ENCODE measurements at places on chromosomes 6 and 20.

DNA sequence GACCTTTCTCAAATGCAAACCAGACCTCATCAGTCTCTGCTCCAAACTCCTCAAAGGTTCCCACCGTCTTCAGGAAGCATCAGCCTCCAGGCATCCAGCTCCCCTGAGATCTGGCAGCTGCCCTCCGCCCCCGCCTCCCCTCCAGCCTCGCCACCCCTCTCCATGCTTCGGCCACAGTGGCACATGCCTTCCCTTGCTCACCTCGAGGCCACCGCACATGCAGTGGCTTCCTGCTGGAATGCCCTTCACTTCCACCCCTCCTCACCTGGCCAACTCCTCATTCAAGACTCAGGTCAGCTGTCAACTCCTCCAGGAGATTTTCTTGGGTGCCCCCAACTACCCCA lies 13.4 kb downstream of the KIAA1755 start:
- DNase-seq, result no peak

DNA sequence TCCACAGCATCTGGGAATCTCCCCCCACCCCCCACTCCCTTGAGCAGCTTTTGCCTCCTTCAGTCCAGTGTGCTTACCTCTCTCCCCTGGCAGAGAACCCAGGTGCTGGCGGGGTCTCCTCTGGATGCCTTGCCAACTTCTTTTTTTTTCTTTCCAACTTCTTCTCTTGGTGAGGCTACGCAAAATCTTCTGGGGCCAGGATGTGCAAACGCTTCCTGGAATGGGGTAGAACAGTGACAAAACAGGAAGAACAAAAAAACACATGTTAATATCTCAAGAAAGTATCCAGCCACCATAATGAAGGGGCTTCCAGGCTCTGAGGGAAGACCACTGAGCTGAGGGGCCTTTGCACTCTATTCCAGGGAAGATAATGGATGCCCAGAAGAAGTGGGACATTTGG lies 53.9 kb upstream of the DDR1 start:
- DNase-seq, result no peak

GRCh38 chr6:144482142-144482541 lies 197.0 kb downstream of the UTRN start:
- peak; percentile 15 for DNase-seq

DNA sequence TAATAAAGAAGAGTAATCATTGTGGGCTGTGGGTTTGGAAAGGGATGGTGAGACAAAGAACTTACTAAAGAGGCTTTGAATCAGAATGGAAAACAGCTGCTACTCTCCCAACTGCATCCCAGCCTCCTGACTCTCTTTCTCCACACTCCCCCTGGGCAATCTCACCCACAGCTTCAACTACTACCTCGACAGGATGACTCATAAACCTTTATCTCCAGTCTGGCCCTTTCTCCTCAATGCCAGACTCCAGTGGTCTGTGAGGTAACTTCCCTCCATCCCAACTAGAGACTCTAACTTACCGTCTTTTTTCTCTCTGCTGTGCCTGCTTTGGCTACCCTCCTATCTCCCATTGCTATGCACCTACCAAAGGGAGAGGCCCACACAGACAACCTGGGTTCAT lies 135.3 kb upstream of the RREB1 start:
- no peak for DNase-seq

- DNase-seq, result no peak
Observed at GRCh38 chr6:163789199-163789810, 374.8 kb downstream of the QKI start.

DNA sequence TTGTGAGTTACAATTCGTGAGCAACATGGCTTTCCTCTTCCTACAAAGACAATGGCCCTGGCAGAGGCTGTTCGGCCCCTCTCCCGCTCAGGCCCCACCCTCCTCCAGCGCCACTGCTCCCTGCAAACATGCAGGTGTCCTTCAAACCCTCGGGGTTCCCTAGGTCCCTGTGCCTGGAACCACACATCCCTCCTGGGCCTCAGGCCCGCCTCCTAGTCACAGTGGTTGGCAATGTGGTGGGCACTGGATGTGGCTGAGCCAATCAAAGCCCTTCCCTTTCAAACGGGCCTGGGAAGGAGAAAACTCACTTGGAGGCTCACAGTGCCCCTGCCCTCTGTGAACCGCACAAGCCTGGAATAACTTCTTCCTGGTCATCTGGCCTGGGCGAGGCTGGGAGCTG lies 147.2 kb downstream of the TFAP2C start:
- no peak for DNase-seq

DNA sequence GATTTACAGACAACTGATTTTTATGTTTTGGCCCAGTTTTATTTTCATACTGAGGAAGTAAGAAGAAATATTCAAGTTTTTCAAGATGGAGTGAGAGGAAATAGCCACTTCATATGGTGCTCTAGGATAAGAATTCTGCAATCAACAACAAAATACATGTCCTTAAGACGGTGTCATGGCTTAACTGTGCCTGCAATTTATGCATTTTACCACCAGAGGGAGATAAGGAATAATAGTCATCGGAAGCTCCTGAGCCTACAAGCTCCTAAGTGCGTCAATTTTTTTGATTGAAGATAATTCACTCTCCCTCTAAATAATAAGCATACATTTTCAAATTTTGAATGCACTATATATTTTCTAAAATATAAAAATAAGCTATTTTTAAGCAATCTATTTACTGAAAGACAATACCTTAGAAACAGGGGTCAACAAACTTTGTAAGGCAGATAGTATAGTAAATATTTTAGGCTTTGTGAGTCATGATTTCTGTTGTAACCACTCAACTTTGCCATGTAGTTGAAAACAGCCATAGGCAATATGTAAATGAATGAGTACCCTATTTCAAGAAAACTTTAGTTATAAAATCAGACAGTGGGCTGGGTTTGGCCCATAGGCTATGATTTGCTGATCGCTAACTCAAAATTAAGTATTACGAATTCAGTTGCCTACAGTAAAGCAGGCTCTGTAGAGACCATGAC lies 230.9 kb upstream of the DTNBP1 start:
- DNase-seq, result no peak

DNA sequence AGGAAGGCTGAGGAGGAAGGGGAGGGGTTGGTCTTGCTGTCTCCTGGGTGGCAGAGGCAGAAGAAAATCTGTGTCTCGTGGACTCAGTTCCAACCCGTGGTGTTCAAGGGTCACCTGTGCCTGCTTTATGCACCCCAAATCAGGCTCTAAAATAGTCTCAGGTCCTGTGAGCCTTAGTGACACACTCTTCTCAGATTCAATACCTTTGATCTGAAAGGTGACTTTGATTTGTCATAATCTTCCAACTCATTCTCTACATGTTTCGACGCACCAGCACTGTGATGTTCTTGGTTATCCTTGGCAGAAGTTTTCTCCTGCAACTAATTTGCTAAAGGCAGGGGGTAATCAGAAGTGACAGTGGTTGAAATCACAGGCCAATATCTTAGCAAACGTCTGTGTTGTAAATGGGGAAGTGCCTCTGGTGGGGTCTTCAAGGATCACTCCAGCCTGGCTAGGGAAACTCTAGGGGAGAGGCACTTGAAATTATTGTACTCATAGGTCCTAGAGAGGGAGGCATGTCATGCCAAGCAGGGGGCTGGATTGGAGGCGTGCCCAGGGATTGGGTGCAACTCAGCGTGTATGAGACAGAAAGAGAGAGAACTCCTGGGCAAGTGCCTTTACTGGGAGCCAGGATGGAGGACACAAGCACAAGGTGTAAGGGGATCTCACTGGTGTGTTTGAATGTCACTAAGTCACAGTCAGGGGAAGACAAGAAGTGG lies 19.0 kb upstream of the PRND start:
- no peak for DNase-seq

GRCh38 chr6:51559059-51559458 lies 528.4 kb downstream of the PKHD1 start:
- no peak for DNase-seq

DNA sequence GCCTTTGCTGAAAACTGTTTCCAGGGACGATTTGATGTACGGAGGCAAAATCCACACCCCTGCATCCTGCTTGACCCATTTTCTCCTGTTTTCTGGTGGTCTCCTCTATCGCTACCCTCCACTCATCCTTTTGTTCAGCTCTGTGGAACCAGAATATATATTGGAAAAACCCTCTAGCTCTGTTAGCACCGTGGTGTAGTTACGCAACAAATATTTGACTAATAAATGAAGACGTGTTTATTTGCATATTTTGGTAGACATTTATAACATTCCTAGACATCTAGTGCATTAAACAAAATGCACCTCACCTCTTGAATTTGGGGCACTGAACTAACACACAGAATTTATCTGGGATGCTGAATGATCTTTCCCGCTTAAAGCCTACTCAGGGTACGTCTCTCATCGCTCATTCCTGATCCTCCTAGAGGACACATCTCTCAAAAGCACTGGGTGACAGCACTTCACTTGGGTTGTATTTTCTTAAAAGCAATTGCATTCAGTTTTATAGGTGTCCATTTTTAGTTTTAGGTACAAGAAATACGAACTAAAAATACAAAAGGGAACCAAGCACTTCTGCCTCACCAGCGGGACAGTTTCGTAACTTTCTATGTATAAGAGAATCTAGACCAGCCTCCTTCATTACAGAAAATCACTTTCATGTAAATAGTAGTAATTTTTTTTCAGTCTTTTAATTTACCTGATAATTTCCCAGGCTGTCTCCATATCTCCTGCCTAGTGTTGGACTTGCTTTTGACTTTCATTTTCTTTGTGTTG lies 59.2 kb downstream of the SNRNP48 start:
- no peak for DNase-seq

GRCh38 chr6:109962271-109962670 lies 15.8 kb upstream of the GPR6 start:
- no peak for DNase-seq

DNA sequence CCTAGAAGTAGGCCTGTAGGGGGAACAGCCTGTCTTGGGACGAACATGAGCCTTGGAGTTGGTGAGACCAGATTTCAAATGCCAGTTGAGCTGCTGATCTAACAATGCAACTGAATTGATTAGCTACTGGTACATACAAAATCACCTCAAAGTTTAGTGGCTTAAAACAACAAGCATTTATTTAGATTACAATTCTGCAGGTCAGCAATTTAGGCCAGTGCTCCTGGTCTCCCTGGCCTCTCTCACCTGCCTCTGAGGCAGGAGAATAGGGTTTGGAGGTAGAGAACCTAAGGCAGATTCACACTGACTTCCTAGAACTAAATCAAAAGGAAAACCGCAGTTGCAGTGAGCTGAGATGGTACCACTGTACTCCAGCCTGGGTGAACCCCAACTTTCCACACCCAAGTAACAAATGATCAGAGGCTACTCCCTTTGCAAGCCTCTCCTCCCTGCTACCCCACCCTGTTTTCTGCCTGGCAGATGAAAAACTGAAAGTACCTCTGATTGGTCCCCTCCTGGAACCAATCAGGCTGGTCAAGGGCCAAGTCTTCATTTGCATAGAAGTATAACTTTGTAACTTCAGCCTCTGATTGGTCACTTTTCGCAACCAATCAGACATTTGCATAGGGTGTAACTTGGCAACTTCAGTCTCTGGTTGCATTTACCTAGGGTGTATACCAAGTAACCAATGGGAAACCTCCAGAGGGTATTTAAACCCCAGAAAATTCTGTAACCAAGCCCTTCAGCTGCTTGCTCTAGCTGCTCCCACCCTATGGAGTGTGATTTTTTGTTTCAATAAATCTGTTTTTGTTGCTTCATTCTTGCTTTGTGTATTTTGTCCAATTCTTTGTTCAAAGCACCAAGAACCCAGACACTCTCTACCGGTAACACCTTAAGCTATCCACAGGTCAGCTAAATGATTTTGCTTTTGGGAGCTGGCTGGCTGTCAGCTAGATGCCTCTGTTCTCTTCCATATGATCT lies 8.1 kb upstream of the UBR2 start:
- no peak for DNase-seq

GRCh38 chr6:150324044-150324443 lies 44.8 kb upstream of the IYD start:
- DNase-seq, result no peak

GRCh38 chr6:46848684-46849360 lies 55.6 kb downstream of the MEP1A start:
- DNase-seq, result peak; percentile 41

- DNase-seq, result no peak
Observed at GRCh38 chr20:19026121-19026878, 186.1 kb upstream of the SLC24A3 start.

- DNase-seq, result no peak
Observed at GRCh38 chr20:44247586-44248409, 690 bp downstream of the GDAP1L1 start.
